ENCODE measurements at places on chromosomes 11 and 22. TPM values are rescaled to one million over a fixed set of nuclear protein-coding genes. Genes with fewer than 3 reads are reported as not detected.

DNA sequence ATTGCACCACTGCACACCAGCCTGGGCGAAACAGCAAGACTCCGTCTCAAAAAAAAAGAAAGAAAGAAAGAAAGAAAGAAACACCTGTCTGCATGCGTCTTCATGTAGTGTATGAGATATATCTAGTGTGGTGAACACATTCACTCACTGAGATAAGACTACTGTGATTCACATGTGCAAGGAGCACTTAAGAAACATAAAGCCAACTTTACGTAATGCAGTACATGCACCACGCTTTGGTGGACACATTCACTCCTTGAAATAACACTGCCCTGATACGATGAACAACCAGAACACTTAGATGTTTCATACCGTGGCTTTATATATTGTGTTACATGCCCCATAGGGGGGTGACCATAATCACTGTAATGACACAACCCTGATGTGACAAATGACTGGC is 96.0 kb downstream of the MICAL3 start:
- no peak for DNase-seq

- DNase-seq = no peak
Measured at GRCh38 chr11:45655012-45655283, 10.5 kb downstream of the CHST1 start.

The PDE2A gene
- total RNA-seq = 4.9 TPM

- no peak for DNase-seq
Measured at GRCh38 chr11:200224-201003, 6.8 kb downstream of the BET1L start.

DNA sequence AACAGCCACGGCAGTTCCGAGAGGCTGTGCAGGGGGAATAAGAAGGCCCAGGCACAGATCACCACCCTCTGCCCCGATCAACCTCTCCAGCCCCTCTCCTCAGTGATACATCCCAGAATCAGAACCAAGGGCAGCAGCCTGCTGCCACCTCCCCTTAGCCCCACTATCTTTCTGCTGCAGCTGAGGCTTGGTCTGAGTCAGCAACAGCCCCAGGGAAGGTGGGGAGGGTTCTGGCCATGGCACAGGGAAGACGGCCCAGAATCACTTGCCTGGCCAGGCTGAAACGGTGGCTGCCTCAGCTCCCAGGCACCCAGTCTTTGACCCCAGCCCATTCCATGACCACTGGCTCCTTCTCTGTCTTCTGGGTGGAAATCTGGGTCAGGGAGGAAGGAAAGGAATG is 2.3 kb downstream of the CHID1 start:
- no peak for DNase-seq

DNA sequence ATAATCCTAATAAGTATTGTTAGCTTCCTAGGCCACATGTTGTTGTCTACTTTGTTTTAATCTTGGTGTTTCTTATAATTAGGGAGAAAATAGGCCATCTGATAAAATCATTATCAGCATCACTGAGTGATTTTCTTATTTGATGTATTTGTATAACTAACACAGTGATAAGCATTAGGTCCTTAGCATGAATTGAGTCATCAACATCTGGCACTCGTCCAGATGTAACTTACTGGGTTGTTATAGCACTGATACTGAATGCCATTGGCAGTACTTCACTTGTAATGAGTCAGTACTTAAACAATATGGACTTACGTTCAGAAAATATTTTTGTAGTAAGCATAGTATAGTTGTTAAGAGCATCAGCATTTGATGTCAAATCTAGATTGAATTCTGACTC is 16.2 kb downstream of the API5 start:
- no peak for DNase-seq

GRCh38 chr11:495537-495931 is 11.5 kb downstream of the RNH1 start:
- DNase-seq = no peak

The OR5A1 gene
- total RNA-seq = not detected

The ALDH3B1 gene
- 1.1 TPM for total RNA-seq

- peak; percentile 39 for DNase-seq
Measured at GRCh38 chr22:23119494-23120414, 22.0 kb downstream of the RSPH14 start.

DNA sequence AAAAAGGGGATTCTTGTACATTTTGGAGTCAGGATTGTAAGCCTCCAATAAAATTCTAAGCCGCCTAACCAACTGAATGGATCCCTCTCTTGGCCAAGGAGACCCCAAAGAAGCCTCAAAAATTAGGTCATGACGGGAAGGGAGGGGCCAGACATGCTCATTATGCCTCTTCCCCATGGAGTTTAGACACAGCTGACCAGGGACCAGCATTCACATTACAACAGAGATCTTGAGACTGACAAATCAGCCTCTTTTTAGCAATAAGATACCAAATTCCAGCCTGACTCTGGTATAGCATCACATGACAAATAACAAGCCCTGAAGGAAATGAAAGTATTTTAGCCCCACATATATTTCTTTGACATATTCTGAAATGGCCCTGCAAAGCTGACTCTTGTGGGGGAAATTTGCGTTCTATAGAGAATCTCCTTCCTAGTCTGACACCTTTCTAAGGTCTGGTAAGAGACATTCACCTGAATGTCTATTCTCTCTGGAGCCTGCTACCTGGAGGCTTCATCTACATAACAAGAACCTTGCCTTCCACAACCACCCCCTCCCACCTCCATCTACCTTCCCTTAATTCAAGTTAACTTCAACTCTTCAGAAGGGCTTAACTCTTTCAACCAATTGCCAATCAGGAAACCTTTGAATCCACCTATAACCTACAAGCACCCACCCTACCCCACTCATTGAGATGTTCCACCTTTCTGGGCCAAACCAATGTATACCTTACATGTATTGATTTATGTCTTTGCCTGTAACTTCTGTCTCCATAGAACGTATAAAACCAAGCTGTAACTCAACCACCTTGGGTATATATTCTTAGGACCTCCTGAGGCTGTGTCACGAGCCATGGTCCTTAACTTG is 10.3 kb downstream of the GAL start:
- no peak for DNase-seq

- DNase-seq = no peak
Measured at GRCh38 chr11:59243633-59244032, 30.9 kb upstream of the MPEG1 start.

The IGSF9B gene
- total RNA-seq = 43.8 TPM

The HEPACAM gene
- total RNA-seq = not detected

GRCh38 chr11:72123117-72123653 is 10.7 kb upstream of the ANAPC15 start:
- no peak for DNase-seq

DNA sequence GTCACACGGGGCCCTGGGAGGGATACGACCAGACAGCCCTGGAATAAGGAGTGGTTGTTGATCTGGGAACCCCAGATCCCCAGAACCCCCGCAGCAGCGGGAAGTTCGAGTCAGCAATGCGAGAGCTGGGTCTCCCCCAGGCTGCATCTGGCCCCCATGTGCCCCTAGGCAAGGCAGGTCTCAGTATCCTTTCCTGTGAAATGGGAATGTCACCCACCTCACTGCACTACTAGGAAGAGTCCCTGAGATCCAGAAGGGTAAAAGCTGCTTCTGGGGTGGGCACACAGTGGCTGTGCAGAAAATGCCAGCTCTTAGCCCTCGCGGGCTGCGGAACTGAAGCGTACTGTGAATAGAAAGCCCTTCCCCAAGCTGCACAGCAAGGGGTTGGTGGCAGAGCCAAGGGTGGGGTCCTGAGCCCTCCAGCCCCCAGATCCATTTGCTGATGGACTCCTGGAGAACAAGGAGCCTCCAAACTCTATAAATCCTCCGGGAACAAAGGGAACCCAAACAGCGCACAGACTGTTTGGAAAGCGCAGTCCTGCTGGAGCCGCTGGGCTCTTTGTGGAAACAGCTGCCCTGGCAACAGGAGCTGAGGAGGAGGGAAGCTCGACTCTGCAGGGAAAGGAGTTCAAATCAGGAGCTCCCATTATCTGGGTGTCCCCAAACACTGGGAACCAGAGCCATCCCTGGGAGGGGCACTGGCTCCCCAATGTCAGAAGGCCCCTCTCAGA is 68.2 kb upstream of the SHISAL1 start:
- no peak for DNase-seq

The GAL3ST1 gene
- total RNA-seq = not detected

GRCh38 chr11:40306938-40307548 is 1152.4 kb downstream of the LRRC4C start:
- no peak for DNase-seq

DNA sequence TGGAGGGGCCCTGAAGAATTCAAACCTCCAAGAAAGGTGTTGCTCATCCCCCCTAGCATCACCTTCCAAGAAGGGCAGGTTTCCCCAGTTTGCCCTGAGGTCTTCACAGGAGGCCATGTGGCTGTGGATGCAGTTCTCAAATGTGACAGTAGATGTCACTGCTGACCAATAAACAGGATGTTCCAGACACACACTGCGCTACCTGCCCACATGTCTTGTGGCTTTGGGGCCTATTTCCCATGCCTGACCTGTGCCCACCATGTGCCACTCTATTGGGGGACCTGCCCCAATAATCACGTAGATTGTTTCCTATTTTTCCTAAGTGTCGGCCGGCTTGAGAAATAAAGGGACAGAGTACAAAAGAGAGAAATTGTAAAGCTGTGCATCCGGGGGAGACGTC is 4.5 kb downstream of the GSTT2 start:
- DNase-seq = peak; percentile 21

The HBB gene
- 1.3 TPM for total RNA-seq

The PRR5L gene
- total RNA-seq = 9.2 TPM

The CASP5 gene
- not detected for total RNA-seq

- DNase-seq = no peak
Measured at GRCh38 chr11:18776324-18776723, 15.3 kb downstream of the PTPN5 start.

The RIC3 gene
- 52.9 TPM for total RNA-seq

The RASD2 gene
- total RNA-seq = 1.4 TPM

DNA sequence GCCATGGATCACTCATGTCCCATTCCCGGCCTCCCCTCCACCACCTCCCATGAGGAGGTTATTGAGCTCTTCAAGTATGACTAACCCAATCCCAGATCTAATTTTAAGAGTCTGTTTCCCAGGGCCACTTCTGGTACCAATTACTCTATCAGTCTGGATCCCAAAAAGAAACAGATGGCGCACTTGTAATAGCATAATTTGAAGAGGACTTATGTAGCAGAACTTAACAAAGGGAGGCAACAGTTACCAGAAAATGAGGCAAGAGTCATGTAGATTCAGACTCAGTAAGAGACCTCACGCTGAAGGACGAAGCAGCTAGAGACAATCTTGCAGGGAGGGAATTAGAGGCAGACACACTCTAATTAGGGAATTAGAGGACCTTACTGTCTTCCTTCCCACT is 46.9 kb downstream of the DDX6 start:
- no peak for DNase-seq

The IL18 gene
- total RNA-seq = 0.94 TPM

The OR8A1 gene
- total RNA-seq = not detected

GRCh38 chr11:91219535-91219934 is 996.7 kb upstream of the CHORDC1 start:
- no peak for DNase-seq

The GLYATL2 gene
- total RNA-seq = not detected

The KRTAP5-8 gene
- 0.37 TPM for total RNA-seq

The SHANK2 gene
- total RNA-seq = 0.37 TPM

DNA sequence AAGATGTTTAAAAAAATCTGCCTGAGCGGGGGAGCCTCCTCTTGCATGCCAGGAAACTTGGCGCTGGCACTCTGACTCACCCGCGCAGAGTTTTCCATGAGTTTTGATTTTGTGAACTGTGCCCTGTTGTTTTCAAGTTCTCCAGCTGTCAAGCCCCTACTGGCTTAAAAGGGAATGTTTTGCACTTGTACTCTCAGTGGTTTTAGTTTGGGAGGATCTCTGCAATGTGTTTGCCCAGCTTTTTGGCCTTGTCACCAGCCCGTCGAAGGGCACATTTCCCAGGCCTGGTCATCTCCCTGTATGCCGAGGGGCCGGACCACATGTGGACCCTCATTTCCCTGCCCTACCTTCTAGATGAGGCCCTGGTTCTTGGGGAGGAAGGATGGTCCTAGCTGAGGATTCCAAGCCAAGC is 12.2 kb downstream of the MRGPRF start:
- DNase-seq = no peak

DNA sequence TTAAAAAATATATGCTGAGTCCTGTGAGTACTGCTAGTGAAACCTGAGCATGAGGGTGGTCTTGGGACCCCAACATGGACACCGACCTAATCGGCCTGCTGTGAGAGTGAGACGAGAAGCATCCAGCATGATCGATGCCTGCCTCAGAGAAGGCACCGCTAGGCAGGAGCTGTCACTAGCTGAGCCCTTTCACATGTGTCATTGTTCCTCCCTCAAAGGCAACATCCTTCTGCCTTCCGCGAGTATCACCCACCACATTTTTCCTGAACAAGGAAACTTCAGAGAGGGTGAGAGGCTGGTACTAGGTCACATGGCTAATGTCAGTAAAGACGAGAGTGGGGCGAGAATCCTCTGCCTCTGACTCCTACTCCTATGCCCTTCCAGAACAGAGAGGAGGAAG is 35.6 kb downstream of the AP1B1 start:
- no peak for DNase-seq

The KCNQ1OT1 gene
- total RNA-seq = 0.20 TPM

The ALG8 gene
- total RNA-seq = 17.2 TPM
